Amygdala (tissue), 56 donors: ENCODE measurements at places on chromosomes 11 and 22.

- DNase-seq = no peak
These were observed 6.7 kb downstream of the HPX start for GRCh38 chr11:6433998-6434660.

DNA sequence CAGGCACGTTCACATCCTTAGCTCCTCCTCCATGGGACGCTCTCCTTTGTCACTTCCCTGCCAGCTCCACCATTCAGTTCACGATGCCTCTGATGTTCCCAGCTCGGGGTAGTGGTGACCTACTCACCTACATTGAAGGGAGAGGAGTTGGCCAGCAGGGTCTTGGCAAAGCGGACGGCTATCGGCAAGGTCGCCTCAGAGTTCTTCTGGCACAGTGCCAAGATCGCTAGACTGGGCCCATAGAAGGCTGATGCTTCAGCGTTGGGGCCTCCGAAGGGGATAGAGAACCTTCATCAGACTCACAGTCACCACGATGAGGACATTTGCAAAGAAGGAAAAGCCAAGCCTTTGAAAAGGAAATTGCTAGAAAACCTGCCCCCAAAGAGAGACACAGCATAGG lies 3.0 kb downstream of the CBLIF start:
- DNase-seq = no peak

GRCh38 chr11:64969209-64969608 lies 2.7 kb downstream of the MAJIN start:
- no peak for DNase-seq

- no peak for DNase-seq
These were observed 3.4 kb upstream of the MS4A15 start for GRCh38 chr11:60753309-60753708.

GRCh38 chr11:133605482-133605881 lies 73.2 kb upstream of the OPCML start:
- no peak for DNase-seq

DNA sequence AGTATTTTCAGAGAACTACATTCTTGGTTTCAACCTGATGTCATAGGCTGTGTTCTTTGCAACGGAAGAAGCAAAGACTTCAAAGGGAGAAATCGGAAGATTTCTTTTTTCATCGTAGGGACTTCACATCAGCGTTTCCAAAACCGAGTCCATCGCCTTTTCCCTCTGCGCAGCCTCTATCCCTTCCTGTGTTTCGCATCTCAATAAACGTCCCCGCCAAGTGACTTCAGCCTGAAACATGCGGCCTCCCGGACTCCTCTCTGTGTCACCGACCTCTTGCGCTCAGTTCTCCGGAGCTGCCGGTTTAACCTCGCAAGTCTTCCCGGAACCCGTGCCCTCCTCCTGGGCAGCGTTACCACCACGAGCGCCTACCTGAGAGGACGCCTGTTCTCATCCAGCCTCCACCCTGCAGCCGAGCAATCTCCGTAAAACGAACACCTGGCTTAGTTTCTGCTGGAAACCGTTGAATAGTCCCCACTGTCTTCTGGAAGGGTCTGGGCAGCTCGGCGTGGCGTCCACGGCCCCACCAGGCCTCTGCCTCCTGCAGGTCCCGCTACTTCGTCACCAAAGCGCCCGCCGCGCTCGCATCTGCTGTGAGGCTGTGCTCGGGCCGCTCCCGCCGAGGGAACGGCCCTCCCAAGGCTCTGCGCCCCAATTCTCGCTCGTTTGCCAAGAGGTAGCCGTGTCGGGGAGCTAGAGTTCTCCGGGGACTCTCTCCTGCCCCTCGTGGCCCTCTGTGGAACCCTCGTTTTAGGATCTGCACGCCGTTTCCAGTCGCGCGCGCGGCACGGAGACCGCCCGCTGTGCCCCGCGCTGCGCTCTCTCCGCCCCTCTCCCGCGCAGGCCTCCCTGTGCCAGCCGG lies at the start of gene GLB1L3:
TSS of gene GLB1L3 (plus strand) at position 846 of the 862 bp plus-strand sequence. CDS start 362 bp downstream, outside the sequence.
- peak; percentile 15 for DNase-seq

DNA sequence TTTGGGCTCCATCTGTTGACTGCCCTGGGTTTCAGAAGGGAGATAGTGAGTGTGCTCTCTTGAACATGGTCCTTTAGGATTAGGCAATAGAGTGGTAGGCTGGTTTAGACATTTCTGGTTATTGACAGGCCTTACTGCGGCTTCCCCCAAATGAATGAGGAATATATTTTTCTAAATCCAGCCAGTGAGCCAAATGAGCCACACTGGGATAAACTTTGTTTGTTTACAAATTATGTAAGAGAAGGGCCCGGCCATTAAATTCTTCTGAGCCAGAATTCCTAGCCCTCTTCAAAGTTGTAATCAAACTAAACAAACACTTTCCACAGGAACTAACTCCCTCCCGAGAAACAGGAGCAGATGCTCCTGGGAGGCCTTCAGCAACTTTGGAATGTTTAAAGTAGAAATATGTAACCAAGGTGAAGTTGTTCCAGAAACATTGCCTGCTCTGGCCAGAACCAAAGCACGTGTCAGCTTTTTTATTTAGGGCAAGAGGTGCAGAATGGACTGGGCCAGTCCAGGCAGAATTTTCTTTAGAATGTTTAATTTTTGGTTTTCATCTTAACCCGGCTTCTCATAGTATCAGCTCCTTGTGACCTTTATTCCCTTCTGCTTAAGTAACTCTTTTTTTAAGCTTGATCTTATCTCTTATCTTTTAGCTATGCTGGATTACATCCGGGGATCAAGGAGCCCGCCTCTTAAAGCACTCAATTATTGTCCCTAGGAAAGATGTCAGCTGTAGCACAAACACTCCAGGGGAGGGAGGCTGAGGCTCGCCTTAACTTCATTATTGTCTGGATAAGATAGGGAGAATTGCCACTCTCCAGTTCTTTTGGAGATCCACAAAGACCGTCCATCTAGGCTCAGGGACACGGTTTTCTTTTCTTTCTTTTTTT lies 28.7 kb downstream of the ZNRF3 start:
- DNase-seq = no peak

GRCh38 chr11:76805206-76805913 lies 22.2 kb downstream of the TSKU start:
- DNase-seq = no peak

- no peak for DNase-seq
These were observed 1450.3 kb downstream of the TBC1D22A start for GRCh38 chr22:48212727-48213126.

GRCh38 chr11:65124480-65125196 lies 2.5 kb downstream of the MRPL49 start:
- DNase-seq = no peak

DNA sequence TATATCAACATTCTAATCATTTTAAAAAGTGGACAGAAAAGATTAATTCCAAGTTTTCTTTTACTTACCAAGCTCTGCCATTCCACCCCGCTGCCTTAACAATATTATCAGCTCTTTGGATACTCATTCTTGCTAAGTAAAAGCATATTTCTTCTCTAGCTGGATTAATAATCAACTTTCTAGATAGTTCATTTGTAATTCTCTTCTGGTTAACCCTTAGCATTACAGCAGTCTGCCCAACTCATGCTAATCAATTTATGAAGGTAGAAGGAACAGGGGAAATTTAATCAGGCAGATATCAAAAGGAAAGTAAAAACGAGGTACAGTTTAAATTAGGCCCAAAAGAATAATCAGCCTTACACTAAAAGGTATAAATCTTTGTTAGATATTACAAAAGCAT lies 41.0 kb upstream of the SOX6 start:
- no peak for DNase-seq
